ENCODE measurements at places on chromosomes 7 and 10.

DNA sequence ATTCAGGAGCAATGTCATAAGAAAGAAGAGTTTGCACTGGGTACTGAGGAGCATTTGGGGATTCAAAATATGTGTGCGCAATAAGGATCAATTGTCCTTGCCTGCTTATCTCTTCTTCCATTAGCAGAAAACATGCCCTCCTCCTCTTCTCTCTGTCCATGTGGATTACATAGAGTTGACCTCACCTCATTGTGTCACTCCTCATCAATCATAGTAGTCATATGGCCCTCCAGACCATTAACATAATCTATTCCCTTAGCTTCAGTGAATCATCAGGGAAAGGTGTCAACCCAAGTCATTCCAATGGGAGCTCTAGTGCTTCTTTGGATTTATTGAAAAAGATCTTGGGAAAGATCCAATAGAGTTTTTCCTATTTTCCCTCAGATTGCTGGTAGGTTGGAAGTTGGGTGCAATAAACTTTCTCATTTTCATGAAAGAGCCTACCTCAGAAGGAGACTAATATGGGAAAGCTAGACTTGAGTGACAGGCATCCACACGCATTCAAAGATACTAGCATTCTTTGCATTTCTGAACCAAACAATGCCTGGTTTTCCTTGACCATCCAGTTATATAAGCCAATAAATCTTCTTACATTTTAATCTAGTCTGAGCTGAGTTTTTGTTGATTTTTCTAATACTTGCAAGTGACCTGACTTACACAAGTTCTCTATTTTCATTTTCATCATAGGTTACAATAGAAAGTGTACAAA is 71.5 kb upstream of the FAM13C start:
- no peak for DNase-seq

GRCh38 chr7:44059219-44060090 is 5.9 kb downstream of the PGAM2 start:
- no peak for DNase-seq

DNA sequence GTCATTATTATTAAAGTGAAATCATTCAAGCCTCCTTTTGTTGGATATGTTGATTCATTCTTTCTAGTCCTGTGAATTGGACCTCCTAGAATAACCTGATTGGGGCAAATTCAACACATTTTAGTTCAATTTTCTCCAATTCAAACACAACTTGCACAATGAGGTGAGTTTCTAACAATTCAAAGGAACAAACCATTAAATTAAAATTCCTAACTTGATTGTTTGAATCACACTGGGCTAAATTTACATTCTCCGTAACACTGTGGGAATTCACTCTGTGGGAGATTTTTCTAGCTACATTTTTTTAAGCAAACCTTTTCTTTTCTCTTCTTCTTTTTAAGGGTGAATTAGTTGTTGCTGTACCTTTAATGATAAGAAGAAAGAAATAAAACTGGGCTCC is 68.3 kb upstream of the CABCOCO1 start:
- no peak for DNase-seq

- no peak for DNase-seq
Observed at GRCh38 chr7:102916426-102916825, 3.6 kb downstream of the LRRC17 start.

- no peak for DNase-seq
Observed at GRCh38 chr7:29075606-29076005, 70.7 kb downstream of the CPVL start.

- no peak for DNase-seq
Observed at GRCh38 chr10:78318305-78318704, 284.6 kb downstream of the RPS24 start.

GRCh38 chr10:96642973-96643372 is 56.2 kb upstream of the TM9SF3 start:
- DNase-seq: no peak

DNA sequence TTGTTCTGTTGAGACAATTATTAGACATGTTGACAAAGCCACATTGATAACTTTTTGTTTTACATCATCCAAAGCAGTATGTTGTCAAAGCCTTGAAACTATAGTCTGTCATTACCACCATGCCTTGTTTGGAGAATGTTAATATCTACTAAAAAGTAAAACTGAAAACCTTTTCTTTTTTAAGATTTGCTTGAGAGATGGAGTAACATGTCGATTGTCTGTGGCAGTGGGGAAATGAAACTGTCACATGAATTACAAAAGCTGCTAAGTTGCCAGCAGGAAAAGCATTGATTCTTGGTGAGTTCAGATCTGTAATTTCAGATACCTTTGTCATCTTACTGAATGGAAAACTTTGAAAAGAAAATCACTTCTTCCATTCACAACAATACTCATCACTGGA is 69.1 kb downstream of the TFPI2 start:
- DNase-seq: no peak

GRCh38 chr10:44755481-44755880 is 155.7 kb upstream of the TMEM72 start:
- no peak for DNase-seq

DNA sequence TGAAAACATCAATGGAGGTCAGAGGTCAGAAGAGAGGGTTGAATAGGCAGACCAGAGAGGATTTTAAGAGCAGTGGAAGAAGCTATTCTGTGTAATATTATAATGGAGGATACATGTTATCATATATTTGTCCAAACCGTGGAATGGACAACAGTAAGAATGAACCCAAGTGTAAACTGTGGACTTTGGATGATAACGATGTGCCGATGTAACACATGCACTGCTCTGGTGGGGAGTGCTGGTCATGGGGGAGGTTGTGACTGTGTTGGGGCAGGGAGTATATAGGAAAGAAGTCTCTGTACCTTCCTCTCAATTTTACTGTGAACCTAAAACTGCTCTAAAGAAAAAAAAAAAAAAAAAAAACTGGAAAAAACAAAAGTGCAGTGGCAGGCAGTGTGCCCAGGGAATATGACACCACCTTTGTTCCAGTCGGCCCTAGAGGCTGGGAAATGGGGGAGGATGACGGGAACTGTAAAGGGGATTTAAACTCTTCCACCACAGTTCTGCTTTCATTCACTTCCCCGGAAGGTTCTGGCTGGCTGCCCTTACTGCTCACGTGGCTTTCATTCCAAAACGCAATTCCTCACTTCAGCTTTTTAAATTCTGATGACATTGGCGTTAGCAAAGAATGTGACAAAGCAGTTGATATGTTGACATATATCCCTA is 113.7 kb upstream of the ANKRD1 start:
- DNase-seq: no peak

GRCh38 chr7:115533785-115534184 is 496.8 kb downstream of the TFEC start:
- no peak for DNase-seq

GRCh38 chr10:82575318-82575717 is 700.3 kb downstream of the NRG3 start:
- DNase-seq: no peak

DNA sequence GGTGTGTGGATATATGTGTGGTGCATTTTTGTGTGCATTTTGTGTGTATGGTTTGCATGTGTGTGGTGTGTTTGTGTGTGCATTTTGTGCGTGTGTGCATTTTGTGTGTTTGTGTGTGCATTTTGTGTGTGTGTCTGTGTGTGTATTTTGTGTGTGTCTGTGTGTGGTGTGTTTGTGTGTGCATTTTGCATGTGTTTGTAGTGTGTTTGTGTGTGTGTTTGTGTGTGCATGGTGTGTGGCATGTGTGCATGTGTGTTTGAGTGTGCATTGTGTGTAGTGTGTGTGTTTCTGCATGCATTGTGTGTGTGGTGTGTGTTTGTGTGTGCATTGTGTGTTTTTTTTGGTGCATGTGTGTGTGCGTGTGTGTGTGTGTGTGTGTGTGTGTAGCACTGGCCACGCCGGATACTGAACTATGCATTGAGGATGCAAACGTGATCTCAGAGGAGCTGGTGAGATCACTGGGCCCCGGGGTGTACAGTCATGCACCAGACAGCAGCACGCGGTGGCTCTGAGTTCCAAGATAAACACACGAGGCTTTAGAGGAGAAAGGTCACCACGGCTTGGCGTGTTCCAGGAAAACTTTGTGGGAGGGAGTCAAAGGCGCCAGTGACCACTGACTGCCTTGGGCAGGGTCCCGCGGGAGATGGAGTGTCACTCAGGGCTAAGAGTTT is 106.6 kb upstream of the SHH start:
- DNase-seq: no peak

DNA sequence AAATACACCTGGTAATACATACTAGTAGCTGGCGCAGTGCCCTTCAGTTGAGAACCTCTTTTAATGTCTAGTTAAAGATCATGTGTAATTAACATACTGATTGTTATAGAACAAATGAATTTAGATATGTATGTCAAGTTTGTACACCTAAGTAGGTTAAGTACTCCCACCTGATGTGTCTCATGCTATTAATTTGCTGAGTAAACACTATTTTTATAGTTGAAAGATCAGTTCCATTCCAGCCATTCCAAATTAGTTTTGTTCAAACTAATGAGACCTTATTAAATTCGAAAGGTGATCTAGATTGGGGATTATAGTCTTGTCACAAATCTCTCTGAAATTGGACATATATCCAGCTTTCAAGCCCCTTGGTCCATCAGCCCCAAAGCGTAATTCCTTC is 710.0 kb downstream of the LRMDA start:
- DNase-seq: no peak

DNA sequence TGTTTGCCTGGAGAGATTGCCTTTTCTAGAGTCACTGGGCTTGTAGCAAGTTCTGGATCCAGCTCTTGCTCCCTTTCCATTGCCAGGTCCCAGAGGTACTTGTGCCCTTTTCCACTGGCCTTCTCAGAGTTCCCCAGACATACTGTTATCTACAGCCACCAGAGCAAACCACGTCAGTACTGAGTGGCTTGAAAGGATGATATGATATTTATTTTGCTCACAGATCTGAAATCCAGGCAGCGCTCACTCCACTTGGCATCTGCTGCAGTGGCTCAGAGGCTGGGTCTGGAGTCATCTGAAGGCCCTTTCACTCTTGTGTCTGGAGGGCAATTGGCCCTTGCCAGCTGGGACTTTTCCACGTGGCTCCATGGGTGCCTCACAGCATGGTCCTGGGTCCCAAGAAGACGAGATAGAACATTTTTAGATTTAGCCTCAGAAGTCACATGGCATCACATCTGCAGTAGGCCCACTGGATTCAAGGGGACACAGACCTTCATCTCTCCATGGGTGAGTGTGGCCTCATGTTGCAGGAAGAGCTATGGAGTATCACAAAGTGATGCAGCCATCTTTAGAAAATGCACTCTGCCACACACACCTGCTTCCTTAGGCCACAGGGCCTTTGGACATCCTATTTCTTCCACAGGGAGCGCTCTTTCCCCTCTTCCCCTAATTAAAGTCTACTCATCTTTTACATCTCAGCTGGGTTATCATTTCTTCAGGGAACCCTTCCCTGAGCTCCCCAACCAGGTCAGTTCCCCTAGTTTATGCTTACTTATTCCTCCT is 22.9 kb upstream of the TCF7L2 start:
- no peak for DNase-seq

GRCh38 chr10:110859973-110860376 is 11.8 kb upstream of the PDCD4 start:
- no peak for DNase-seq

- DNase-seq: no peak
Observed at GRCh38 chr7:44471436-44471835, 19.0 kb downstream of the NUDCD3 start.

- DNase-seq: no peak
Observed at GRCh38 chr10:133141144-133141957, 18.7 kb upstream of the KNDC1 start.

DNA sequence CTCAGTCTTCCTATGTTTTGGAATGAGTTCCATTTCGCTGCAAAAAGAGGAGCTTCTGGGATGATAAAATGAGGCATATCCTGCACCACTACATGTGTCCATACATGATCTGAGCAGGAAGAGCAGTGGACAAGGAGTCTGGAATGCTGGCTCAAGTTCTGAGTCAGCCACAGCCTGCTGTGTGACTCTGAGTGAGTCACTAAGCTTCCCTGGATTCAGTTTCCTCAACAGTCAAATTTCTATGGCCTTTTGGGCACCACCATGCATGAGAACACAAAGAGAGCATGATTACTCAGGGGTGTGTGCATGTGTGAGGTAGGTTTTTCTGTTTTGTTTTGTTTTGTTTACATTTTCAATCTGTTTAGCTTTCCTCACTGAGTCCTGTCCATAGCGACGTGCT is 254.6 kb downstream of the ANKRD30A start:
- DNase-seq: no peak

DNA sequence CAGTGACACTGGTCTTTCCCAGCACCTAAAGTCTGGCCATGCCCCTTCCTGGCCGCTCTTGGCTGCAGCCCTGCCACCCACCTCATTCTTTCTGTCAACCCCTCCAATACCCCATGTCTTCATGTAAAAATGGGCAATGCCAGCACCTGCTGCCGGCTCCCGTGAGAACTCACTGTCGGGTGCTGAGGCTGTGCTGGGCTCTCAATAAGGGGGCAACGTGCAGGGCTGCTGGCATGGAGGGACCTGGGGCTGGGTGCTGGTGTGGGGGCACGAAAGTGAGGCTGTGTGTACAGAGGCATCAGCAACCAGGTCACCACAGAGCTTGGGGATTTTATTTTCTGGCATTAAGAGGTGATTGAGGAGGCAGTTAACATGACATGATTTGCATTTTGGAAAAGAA is 65.3 kb downstream of the ALOX5 start:
- no peak for DNase-seq
